Esophagus (tissue), 2 donors: ENCODE measurements at places on chromosomes 6 and 20. TPM values are rescaled to one million over a fixed set of nuclear protein-coding genes. Genes with fewer than 3 reads are reported as not detected.

Gene ADGRF5
- 1.7 TPM for polyA plus RNA-seq

Gene PPARD
- polyA plus RNA-seq = 45.1 TPM

Gene KIZ
- polyA plus RNA-seq = 5.7 TPM

Gene PKIB
- polyA plus RNA-seq = 3.5 TPM

Gene CNBD2
- polyA plus RNA-seq = 6.1 TPM

Gene FILIP1
- 0.84 TPM for polyA plus RNA-seq

Gene UBE2C
- 83.4 TPM for polyA plus RNA-seq

Gene DST
- 57.2 TPM for polyA plus RNA-seq

Gene SAMD3
- polyA plus RNA-seq = 0.18 TPM

Gene PLG
- polyA plus RNA-seq = not detected

Gene RSPO3
- polyA plus RNA-seq = 2.3 TPM

Gene STMN3
- polyA plus RNA-seq = 6.1 TPM

Gene CRISP2
- 1.0 TPM for polyA plus RNA-seq

Gene LTB
- 1.8 TPM for polyA plus RNA-seq

Gene SLX4IP
- 4.4 TPM for polyA plus RNA-seq

Gene SPDEF
- 0.08 TPM for polyA plus RNA-seq
